Activated CD4-positive, alpha-beta memory T cell treated with anti-CD3 and anti-CD28 coated beads for 36 hours (primary cell): ENCODE measurements at places on chromosomes 5 and 9. TPM values are rescaled to one million over a fixed set of nuclear protein-coding genes. Genes with fewer than 3 reads are reported as not detected.

The ZNF346 gene
- 15.6 TPM for total RNA-seq

The SHISAL2B gene
- total RNA-seq: not detected

The SV2C gene
- total RNA-seq: 0.02 TPM

DNA sequence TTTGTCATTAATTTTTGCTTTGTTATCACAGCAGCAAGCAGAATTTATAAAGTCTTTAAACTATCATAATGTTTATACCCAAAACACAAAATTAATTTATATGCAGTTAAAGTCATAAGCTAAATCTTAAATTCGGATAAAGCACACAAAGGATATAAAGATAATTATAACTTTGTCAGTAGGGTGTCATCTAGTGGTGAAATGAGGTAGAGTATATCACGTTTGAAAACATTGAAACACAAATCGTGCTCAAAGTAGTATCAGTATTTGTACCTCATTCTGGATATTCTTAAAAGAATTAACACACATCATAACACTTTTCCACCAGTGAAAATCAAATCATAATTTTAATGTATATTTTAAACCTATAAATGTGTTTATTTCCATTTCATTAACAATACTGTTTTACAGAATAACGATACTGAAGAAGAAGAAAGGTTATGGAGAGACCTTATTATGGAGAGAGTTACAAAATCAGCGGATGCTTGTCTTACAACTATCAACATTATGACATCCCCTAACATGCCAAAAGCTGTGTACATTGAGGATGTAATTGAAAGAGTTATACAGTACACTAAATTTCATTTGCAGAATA is 129.5 kb downstream of the NIPBL start:
- no peak for DNase-seq

DNA sequence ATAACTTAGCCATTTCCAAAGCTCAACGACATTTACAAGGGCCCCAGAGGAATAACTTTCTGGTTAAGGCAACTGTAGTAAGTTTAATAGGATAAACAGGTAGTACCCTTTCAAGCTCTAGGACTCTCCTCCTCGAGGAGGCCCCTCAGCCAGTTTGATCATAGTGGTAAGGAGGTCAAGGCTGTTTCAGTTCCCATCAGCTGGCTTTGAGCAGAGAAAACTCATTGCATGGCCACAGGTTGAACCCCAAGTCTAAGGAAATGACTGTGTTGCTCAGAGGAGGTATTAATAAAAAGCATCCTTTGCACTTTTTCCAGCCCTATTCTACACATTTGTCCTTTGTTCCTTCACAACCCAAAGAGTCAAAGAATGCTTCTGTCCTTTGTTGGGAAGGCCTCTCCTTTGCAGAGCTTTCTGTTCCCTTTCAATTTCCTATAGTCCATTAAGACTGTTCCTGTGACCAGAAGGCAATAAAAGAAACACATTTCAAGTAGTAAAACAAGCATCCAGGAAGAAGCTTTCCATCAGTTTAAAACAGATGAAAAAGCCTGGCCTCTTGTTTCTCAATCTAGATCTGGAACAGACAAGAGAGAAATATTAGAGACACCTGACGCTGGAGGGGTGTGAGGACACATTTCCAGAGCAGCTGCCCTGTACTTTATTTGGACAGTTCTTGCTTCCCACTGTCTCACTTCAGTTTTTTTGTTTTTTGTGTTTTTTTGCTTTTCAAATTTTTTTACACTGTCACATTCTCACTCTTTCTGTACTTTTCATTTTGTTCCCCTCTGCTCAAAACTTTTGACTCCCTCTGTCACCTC is 54.1 kb downstream of the PRRC1 start:
- DNase-seq: no peak

DNA sequence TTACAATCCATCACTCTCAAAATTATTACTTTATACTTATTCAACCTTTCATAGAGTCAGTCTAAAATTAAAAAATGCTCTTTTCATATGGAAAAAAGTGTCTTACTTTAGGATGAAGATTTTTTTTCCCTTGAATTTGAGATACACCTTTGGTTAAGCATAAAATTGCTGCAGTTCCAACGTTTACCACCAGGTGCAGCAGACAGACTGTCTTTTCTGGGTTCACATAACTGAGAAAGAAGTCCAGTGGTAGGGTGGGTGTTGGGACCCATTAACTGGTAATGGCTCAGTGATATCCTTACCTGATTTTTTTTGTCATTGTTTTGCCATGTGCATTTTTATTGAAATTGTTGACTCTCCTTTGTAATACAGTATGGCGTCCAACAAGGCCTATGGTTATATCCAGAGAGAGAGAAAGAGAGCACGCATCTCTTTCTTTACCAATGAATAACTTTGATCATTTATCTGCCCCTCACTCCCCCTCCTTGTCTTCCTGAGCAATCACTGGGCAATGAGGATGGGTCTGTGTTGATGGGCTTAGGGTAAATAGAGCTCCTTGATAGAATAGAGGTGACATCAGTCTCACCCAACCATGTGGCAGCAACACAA is 98.4 kb downstream of the FBXL7 start:
- DNase-seq: no peak

DNA sequence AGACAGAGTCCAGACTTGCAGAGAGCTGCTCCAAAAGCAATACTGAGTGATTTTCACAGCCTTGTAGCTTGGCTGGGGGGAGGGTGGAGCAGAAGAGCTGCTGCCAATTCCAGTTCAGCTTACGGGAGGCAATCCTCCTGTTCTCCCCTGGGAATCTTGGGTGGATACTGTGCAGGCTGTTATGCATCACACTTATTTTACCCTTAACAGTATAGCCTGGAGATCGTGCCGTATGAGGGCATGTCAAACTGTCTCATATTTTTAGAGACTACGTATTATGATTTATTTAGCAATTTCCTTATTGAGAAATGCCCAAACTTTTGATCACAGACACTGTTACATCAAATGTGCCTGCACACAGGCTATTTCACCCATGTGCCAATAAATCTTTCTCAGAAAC is 85.2 kb downstream of the BASP1 start:
- no peak for DNase-seq
